Activated naive CD4-positive, alpha-beta T cell treated with anti-CD3 and anti-CD28 coated beads for 36 hours (primary cell): ENCODE measurements at places on chromosomes 7 and 10.

DNA sequence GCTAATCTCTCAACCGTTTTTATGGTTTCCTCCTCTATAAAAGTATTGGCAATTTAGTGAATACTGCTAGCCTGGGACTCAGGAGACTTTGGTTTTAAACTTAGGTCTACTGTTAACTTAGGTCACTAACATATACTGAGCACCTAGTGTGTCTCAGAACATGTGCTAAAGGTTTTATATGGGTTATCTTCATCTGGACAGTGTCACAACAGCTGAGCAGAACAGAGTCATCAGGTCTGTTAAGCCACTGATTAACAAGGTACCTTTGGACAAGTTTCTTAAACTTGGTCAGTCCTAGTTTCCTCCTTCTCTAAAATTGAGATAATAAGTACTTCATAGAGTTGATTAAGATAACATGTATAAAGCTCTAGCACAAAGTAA lies 30.6 kb downstream of the NET1 start:
- DNase-seq: no peak

DNA sequence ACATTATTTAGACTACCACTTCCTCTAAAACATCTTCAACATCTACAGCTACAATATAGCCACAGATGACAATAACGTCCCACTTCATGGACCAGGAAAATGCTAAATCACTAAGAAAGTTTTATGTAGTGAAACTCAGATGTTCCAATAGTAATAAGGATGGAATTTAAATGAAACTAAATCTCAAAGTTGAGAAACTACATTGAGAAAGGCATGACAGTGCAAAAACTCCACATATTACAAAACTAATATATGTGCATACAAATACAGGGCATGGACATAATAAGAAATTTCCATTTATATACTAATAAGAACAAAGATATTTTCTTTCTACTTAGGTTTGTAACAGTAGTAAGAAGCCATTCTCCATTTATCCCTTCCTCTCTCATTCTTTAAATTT lies 31.1 kb downstream of the POT1 start:
- no peak for DNase-seq

DNA sequence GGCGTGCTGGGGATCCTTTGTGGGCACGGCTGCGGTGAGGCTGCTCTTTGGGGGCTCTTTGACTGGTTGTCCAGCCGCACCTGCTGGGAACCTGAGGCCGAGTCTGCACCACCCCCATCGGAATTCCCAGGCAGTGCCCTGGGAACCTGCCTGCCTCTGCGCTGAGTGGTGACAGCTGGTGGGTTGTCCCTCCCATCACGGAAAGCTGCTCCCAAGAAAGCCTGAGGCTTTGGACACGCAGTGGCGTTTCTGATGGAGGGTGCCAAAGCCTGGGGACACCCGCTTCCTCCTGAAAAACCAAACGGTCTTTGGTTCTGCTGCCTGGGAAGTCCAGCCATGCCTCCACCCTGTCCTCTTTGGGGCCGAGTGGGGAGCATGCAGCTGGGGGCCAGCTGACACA lies 21.4 kb upstream of the SHH start:
- no peak for DNase-seq

DNA sequence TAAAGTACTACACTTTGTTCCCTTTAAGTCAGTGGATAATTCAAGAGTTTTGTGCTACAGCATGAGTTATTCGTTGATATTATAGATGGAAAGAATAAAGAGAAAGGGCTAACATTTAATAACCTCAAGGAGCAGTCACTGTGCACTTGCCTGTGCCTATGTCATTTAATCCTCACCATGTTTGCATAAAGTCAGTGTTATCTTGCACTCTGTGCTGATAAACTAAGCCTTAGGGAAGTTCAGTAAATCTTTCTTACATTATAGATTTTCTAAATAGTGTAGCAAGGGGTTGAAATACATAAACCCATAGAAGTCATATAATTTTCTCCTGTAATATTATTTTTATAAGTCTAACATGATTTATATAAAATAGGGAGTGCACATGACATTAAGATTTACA lies 103.1 kb downstream of the TMEM26 start:
- no peak for DNase-seq

- peak; percentile 82 for DNase-seq
Observed at GRCh38 chr10:43409385-43410109, 561 bp upstream of the HNRNPF start.

DNA sequence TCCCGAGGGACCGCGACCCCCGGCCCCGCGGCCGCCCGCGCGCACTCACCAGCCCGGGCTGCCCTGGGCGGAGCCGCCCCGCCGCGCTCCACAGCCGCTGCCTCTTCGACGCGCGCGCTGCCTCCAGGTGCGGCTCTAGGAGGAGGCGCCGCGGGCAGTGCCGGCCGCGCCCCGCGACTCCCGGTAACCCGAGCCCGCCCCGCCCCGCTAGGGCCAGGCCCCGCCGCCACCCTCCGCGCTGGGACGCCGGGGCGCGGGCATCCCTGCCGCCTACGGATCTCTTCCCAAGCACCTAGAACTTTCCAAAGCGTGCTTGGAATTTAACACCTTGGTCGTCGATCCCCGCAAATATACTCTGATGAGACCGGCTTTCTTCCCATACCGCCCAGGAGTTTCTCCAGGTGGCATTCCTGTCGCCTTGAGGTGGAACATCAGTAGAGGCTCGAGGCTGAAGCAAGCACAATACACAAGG lies at the start of gene SLC26A5:
SLC26A5 (minus strand) TSS at position 159 of the 472 bp plus-strand sequence. CDS start 24,693 bp downstream, outside the sequence.
- DNase-seq: peak; percentile 10

DNA sequence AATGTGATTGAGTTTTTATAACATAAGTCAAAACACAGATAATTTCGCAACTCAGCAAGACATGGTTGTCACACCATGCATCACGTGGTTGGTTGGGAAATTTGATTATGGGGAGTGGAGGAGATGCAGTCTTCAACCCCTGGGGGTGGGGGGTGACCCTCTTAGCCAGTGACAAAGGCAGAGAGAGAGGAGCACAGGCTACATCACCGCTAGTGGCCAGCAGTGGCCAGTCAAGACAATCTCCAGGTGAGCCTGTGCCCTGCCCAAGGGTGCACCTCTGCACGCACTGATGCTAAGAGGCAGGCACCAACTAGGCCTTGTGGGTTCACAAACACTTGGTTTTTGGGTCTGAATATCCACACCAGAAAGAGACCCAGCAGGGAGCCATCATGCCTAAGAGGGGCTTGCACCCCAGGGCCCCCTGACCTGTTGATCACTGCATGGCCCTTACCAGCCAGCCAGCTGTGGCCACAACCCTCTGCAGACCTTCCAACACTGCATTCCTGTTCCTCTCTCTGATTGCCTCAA lies 244.4 kb downstream of the FANK1 start:
- no peak for DNase-seq

GRCh38 chr7:31883761-31884164 lies 186.4 kb downstream of the PDE1C start:
- no peak for DNase-seq

GRCh38 chr10:20272608-20273007 lies 456.4 kb downstream of the PLXDC2 start:
- DNase-seq: no peak

DNA sequence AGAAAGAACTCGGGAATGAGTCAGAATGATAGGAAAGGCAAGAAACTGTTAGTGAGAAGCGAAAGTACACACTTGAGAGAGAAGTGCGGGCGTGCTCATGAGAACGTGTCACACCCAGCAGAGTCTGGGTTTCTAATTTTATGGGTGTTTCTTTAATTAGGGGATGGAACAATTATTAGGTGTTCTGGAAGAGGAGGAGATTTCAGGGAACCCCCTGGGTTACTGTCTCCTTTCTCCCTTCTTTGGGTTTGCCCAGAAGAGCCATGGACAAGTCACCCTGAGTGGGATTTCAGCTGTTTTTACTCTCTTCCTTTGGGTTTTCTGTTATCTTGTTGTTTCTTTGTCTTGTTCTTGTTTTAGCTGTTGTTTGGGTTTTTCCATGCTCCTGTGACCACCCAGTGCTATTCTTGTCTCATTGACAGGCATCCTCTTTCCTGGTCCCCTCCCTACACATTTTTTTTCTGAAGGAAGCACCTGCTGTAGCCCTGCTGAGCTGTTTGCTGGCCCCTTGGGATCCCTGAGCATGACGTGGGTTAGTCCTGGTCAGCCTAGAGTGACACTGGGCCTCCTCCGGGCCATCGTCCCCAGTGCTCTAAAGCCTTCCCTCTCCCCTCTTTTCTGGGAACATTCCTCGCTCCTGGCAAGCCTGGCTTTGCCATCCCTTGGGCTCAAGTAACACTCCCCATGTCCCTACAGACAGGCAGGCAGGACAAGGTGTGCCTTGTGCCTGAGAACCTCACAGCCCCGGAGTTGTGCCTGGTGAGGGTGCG lies 3.5 kb downstream of the SH2D4B start:
- DNase-seq: no peak

DNA sequence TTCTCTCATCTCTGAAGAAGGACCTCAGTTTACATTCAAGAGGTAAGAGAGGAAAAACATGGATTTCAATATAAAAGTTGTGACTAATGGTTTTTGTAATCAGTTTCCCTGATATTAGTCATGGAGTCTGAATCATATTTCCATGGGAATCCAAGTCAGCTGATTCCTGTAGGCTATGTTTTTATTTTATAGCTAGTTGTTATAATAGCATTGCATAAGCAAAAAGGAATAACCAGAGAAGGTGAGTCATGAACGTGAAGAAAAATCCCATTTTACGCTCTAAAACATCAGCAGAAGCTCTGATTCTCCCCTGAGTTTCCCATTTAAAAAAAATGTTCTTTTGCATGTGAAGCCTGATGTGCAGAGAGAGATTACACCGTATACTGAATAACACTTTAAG lies 299.3 kb downstream of the SFMBT2 start:
- no peak for DNase-seq

- DNase-seq: no peak
Observed at GRCh38 chr10:102438374-102438773, 6.0 kb upstream of the CUEDC2 start.

DNA sequence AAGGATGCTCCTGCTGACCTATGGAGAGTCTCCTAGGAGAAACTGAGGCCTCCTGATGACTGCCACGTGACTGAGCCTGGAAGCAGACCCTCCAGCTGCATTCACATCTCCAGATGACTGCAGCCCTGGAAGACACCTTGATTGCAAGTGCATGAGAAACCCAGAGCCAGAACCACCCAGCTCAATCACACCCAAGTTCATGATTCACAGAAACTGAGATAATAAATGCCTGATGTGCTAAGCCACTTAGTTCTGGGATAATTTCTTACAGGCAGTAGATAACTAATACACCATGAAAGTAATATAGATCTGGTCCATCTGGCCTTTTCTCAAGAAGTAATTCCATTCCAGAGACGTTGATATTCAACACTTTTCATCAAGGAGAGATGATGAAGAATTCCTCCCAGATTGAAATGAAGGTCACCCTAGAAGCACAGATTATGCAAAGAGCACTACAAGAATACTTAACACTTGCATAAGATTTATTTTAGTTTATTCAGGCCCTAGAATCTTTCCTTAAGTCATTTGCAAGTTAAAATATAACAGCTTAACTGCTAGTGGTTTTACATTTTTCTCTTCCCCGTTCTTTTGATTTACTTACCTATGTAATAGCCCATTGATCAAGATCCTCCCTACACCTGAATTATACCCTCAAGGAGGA lies 208.2 kb upstream of the INHBA start:
- no peak for DNase-seq

DNA sequence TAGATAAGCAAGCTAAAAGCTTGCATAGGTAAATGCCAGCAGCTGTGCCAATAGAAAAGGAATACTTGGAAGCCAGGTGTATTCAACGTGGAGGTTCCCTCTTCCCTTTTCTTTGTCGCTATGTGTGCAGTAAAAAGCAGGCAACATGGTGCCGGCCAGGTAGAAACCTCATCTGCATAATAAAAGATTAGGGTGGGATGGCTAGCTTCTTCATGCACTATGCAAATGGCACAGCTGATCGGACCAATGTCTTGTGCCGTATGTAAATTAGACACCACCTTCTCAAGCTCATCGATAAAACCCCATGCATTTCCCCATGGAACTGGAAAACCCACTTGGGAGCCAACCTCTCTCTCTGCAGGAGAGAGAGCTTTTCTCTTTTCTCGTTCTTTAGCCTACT lies 150.9 kb upstream of the FOXK1 start:
- DNase-seq: no peak

DNA sequence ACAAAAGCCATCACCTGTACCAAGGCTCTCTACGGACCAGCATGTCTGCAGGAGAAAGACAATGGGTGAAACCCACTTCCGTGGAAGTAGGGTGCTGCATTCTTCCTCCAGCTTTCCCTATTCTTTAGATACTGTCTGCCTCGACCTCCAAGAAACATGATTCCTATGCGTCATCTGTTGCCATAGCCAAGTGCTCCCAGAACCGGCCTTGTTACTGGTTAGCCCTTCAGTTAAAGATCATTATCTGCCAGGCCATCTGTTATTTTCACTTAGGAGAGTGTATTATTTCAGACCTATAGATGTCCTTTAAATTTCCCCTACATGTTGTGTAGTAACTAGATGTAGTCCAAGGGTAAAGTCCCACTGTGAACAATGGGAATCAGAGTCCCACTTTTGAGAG lies 89.0 kb upstream of the KIAA1217 start:
- DNase-seq: no peak

GRCh38 chr10:100516847-100517246 lies 2.8 kb downstream of the SEC31B start:
- no peak for DNase-seq

- DNase-seq: no peak
Observed at GRCh38 chr10:103570844-103571655, 77.5 kb downstream of the NEURL1 start.

DNA sequence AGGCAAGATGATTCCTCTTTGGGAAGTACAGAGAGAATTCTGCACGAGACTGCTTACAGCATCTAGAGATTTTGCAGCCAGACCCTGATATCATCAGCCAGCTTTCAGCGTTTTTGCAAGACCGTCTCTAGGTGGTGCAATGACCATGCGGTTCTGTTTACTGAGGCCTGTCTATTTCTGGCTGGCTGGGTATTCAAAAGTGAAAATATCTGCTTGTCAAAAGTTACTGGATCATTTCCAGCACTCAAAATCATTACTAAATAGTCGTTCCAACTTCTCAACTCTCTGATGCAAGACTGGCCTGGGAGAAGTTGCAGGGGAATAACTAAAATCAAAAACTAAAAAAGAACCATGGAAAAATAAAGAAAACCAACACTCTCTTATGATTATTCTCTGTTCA lies 240.1 kb downstream of the ELMO1 start:
- peak; percentile 52 for DNase-seq

GRCh38 chr10:12438919-12439692 lies 89.8 kb downstream of the CAMK1D start:
- DNase-seq: no peak

DNA sequence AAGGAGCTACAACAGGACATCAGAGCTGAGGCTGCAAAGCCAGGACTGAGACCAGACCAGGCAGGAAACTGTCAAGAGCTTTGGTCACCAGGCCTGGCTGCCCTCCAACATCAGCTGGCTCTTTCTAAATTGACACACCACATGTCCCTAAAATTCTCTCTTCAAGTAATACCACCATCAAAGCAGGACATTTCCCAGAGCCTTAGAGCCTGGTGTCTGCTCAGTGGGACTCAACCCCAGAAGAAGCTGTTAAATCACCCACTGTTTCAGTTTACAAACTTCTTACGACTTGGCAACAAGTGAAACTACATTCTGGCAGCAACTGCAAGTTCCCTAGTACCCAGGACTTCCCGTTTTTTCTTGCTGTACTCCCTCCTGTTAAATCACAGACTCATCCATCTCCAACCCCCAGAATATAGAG lies 3.8 kb upstream of the IL6 start:
- no peak for DNase-seq
